Effector memory CD4-positive, alpha-beta T cell (primary cell): ENCODE measurements at places on chromosomes 3 and 15.

DNA sequence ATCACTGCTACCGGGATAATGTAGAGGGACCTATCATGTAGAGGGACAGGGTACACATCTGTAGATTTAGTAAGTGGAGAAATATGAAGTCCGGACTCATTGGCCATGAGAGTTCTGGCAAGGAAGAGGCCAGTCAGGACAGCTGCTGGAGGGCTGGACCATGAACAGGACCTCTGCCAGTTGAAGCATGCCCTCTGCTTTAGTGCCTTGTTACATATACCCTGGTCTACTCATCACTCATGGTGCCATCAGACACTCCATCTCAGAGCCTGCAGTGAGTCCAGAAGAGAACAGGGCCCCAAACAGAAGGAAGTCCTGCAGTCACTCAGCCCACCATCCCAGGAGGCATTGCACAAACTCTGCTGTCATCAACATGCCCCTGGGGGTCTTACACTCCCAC lies 54.7 kb upstream of the CA12 start:
- no peak for DNase-seq

DNA sequence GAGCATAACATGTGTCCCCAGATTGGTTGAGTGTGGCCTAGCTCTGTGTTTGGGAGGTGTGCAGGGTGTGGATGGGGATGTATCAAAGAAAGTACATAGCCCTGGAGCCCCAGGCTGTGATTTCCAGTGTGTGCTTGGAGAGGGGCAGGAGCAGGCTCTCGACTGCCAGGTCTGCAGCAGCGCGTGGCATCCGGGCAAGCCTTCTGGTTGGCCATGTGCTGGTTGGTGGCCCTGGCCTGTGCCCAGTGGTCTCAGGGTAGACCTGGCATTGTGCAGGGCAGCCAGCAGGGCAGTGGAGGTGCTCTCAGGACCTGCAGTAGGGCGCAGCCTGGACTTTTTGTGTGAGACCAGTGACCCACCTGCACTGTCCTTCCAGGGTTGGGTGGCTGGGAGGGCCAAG lies 231.5 kb downstream of the UBE3A start:
- no peak for DNase-seq

DNA sequence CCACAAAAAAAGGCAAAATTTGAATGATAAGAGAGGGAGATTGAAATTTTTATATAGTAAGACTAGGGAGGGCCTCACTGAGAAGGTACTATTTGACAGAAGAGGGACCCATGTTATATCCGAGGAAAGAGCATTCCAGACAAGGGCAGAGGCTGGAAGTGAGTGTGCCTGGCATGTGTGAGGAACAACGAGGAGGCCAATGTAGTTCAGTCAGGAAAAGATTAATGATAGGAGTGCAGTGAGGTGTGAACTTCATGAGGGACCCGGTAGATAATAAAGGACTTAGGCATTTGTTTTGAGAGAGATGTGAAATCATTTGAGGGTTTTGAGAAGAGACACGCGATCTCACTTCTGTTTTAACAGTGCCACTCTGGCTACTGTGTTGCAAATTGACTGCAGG lies 36.3 kb downstream of the ASTE1 start:
- DNase-seq: no peak

GRCh38 chr15:51842852-51843737 lies 13.6 kb downstream of the TMOD3 start:
- DNase-seq: no peak

DNA sequence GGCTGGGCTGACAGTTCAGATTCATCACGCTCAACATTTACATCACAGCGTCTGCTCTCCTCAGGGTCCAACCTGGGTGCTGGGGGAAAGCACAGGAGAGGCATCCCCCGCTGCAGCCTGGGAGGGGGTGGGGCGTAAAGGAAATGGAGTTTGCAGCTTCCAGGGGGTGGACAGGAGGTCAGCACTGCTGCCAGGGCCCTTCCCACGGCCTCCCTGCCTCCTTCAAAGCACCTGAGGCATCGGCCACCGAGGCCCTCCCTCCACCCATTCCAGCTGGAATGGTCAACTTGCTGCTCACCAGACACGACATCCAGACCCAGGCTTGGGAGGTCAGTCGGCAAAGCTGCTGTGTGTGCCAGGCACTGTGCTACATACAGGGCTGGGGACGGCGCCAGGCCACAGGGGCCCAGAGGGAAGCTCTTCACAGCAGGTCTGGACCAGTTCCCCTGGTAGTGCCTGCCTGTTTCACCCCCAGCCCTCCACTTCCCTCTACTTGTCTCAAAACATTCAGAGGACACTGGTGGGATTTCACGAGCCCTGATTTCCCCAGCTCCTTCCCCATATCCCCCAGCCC lies 120.7 kb downstream of the ANP32A start:
- no peak for DNase-seq

GRCh38 chr3:131717493-131717892 lies 214.7 kb upstream of the MRPL3 start:
- DNase-seq: no peak

DNA sequence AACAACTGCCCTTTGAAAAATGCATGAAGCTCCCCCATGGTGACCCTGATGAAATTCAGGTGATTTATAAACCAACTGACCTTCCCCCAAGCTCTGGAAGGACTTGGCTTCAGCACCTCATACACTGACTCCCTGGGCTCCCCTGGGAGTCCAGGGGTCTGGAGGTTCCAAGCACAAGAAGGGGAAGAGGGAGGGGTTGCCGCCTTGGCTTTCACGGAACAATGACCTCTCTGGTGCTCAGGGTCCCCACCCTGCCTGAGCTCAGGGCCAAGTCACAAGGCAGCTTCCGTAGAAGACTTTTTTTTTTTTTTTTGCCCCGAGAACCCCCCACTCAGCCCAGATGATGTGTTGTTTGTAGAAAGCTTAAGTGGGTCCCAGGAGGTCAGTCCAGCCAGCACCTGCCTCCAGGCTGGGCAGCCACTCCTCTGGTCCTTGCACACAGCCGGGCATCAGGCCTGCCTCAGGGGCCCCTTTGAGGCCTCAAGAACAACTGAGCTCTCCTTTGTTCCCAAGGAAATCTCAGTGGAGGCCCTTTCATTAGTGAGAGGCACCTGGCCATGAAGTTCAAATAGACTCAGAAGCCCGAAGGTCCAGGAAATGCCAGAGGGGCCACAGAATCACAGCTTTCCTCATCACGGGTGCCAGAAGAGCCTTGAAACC lies 14.0 kb upstream of the ALAS1 start:
- no peak for DNase-seq

DNA sequence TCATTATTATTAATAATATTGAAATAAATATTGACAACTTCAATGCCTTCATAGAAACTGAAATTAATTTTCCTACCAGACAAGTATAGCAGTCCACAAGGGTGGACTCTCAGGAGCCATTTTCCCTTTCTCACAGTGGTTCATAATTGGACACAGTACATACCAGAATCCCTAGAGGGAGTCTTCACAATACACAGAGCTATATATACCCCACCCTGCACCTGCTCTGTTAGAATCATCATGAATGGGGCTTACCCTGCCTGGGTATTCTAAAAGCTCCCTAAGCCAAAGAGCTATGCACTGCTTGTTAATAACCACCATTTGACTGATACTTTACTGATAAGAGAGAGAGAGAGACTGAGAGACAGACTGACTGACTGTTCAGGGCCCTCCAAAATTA lies 134.9 kb downstream of the FEZF2 start:
- DNase-seq: no peak

DNA sequence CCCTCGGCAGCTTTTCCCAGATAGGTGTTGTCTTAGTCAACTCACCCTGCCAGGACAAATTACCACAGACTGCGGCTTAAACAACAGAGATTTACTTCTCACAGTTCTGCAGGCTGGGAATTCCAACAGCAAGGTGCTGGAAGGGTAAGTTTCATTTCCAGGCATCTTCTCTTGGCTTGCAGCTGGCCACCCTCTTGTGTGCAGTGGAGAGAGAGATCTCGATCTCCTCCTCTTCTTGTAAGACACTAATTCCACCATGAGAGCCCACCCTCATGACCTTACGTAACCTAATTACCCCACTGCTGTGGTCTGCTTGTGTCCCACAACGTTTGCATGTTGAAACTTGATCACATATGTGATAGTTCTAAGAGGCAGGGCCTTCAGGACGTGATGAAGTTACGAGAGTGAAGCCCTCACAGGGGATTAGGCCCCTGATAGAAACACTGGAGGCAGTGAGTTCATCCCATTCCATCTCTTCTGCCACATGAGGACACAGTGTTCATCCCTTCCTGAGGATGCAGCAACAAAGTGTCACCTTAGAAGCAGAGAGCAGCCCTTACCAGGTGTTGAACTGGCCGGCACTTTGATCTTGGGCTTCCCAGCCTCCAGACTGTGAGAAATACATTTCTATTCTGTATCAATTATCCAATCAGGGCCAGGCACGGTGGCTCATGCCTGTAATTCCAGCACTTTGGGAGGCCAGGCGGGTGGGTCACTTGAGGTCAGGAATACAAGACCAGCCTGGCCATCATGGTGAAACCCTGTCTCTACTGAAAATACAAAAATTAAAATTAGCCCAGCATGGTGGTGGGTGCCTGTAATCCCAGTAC lies 247.7 kb downstream of the PLCL2 start:
- no peak for DNase-seq

DNA sequence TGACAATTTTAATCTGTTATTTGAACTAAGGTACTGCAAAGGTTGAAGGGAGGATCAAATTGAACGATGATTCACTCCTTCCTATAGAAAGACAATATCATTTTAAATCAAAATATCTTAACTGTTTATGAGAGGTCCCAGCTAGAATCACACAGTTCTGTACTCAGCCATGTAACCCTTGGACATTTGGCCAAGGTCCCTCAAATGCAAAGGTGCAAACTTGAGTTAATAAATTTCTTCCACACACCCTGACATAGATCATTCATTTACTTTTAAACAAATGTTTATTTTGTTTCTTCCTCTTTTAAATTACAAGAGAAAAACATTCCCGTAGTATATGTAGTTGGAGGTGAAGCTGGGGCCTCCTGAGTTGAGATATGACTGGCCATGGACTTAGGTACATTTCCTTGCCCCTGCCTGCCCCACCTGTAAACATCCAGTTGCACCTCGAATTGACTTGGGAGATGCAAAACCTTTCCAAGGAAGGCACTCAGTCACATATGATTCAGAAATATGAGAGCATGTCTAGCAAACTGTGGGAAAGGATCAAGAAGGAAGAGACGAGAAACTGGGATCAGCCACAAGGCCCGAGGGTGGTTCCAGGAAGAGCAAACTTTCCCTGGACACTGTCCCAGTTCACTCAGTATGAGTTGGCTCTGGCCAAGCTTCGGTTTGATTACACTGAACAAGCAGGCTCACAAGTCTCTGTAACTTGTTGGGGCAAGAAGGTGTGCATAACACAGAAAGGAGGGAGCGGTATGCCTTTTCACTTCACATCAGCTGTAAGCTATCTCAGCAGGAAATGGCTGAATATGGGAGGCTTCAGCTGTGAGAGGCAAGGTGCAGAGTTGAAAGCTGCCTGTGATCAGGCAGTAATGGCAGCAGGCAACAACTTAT lies 6.7 kb downstream of the TNFSF10 start:
- no peak for DNase-seq

DNA sequence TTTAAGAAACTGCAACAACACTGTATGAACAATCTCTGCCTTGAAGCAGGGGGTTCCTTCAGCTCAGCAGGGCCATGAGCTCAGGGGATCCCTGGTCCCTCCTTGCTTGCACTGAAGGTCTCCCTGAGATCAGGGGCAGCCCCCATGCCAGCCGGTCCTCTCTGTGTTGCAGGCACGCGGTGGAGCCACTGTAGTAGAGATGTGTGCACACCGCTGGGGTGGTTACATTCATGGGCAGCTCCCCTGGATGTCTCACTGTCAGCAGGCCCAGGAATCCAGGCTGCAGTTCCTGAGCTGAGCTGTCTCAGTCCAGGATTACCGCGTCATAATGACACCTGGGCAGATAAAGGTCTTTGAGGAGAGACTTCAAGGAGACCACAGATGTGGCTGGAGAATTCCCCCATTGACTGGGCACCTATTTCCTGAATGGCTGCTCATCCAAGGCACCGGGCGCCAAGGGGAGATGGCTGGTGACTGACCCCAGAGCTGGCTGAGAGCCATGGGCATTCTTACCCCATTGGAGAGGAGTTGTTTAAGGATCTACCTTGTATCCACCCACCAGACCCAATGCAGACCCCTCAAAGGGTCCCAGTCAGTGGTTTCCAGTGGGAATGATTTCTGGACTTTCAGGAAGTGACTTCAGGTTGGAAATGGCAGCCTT lies 10.4 kb upstream of the KLF13 start:
- no peak for DNase-seq

- DNase-seq: no peak
Observed at GRCh38 chr3:41001556-41001955, 197.7 kb upstream of the CTNNB1 start.

DNA sequence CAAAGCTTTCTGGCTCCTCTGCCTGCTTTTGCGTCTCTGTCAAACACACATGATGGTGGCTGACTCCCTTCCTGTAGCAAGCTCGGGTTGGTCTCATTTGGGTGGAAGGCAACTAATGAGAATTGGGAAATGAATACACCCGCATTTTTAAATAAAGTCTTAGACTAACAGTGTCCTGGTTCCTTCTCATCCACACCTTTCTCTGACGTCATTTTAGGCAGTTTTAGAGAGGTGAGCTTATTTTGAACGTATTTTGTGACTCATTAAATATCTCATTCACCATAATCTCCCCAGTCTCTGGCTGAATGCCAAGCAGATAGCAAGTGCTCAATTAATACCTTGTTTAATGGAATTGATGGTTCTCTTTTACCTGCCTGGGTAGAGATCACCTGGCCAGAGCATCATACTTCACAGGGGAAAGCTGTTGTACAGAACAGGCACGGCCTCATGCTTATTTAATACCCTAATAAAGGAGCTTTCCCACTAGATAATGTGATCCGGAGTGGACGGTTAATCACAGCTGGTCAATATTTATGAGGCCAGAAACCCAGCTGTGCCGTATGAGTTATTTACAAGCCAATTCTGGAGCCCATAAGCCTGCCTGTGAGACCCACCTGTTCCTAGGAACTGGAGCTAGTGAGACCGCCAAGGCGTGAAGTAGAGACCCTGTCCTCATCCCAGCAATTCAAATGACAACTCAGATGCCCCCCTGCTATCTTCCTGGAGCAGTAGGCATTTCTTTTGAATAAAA lies 149.7 kb upstream of the PROK2 start:
- no peak for DNase-seq

- DNase-seq: no peak
Observed at GRCh38 chr3:172647080-172647479, 63.8 kb downstream of the NCEH1 start.

DNA sequence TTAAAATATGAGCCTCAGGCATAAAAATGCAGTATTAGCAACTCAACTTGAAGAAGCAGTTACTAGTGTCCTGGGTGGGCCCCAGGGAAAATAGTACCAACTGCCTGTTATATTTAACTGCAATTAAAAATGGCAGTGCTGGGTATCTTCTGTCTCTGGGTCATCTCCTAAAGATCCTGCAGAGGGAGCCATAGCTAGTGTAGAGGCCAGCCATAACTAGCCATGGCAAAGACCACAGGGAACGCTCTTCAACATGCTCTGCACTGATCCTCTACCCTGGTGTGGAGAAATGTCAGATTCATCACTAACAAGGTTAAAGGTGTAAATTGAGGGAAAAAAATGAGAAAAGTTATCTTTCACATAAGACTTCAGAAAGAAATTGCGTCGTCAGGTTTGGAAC lies 181.3 kb downstream of the SNRPN start:
- DNase-seq: no peak

- no peak for DNase-seq
Observed at GRCh38 chr3:189419038-189419437, 212.2 kb upstream of the TP63 start.

GRCh38 chr15:57782731-57783130 lies 76.2 kb downstream of the POLR2M start:
- no peak for DNase-seq

- no peak for DNase-seq
Observed at GRCh38 chr3:197008436-197009209, 21.0 kb downstream of the MELTF start.

- no peak for DNase-seq
Observed at GRCh38 chr3:3069723-3070122, 40.5 kb downstream of the IL5RA start.
